ENCODE measurements at places on chromosomes 11 and 22. TPM values are rescaled to one million over a fixed set of nuclear protein-coding genes. Genes with fewer than 3 reads are reported as not detected.
A peak's percentile ranks its signal among the peaks of the same experiment; 100 is the strongest.

DNA sequence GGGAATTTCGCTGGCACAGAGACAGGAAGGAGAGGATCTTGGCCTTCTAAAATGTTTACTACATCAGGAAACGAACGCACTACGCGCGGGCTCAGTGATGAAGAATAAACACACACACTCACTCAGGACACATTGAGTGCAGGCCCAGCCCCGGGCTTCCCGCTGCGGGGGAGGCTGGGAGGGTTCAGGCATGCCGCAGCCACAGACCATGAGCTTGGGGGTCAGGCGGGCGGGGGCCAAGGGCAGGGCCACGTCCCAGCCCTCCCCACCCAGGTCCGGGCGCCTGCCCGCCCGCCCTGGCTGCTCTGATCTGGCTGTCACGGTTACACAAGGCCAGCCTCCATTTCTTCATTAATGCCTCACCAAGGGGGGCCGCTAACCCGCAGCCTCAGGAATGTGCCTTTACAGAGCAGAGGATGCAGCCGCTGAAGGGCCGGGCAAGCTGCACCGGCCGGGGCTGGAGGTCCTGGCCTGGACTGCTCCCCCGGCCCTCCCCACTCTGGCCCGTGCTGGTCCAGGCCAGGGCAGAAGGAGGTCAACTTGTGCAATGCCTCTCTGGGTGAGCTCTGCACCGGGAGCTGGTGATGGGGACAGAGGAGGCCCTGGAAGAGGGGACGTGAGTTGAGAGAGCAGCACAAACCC lies 41.7 kb downstream of the IGF2 start:
- peak; percentile 86 for DNase-seq

DNA sequence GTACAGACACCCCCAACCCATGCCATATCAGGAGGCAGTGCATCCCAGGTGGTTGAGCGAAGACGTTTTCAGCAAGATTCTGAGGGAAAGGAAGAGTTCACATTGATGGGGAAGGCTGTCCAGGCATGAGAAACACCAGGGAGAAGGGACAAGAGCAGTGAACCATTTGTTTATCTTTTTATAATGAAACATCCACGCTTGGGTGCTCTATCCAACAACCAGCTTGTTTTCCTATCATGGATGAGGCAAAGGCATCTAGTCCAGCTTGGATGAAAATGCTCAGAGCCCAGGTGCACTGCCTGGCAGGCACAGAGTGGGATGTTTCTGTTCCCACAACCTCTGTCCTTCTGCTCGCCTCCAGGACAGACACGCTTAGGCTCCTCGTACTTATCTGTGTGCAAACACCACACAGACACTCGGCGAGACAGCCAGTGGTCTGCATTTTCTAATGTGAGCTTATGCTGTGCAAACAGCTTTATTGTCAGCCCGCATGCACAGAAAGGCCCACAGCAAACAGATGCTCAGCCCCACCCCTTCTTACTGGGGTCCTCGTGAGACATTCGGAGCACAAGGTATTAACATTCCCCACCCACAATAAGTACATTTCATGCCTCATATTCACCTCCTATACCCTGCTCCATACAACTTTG lies 45.4 kb upstream of the NTM start:
- no peak for DNase-seq

DNA sequence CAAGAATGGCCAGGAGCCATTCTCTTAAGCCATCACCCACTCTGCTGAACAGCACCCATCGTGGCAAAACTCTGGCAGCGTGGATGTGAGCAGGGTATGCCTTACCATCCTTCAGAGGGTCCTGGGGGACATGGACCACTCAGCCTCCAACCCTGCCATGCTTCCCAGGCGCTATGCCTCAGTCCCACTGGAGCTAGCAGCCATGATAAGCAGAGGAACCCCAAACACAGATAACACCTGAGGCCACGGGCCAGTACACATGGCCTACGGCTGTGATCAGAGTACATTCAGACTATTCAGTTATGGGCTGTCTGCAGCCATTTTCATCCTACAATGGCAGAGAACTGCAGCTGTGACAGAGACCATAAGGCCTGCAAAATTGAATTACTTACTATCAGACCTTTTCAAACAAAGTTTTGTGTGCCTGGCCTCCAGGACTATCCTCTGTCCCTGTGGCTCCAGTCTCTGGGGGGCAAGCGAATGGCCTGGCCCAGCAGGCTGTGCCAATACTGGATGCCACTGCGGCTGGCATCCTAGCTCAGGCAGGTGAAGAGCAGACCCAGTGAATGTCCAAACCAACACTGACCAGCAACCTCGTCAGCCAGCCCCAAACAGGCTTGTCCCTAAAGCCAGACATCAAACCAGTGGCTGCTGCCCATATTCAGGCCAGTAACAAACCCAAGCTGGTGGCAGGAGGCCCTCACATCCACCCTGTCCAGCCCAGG lies 6.9 kb downstream of the ARVCF start:
- no peak for DNase-seq

GLYATL1 gene
- not detected for total RNA-seq

DNA sequence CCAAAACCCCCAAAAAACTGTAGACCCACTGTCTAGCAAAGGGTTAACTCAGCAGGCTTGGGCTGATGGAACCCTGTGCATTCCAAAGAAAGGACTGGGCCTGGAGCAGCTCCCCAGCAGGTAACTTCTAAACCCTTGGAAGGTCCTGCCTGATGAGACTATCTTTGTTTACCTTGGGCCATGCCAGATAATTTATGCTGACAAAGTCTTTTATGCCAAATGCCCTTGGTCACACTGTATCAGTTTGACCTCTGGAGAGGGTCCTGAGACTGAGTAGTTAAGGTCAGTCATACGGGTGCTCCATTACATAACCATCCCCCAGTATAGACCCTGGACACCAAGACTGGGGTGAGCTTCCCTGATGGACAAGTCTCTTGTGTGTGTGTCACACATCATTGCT lies 21.9 kb upstream of the DNAL4 start:
- no peak for DNase-seq

DNA sequence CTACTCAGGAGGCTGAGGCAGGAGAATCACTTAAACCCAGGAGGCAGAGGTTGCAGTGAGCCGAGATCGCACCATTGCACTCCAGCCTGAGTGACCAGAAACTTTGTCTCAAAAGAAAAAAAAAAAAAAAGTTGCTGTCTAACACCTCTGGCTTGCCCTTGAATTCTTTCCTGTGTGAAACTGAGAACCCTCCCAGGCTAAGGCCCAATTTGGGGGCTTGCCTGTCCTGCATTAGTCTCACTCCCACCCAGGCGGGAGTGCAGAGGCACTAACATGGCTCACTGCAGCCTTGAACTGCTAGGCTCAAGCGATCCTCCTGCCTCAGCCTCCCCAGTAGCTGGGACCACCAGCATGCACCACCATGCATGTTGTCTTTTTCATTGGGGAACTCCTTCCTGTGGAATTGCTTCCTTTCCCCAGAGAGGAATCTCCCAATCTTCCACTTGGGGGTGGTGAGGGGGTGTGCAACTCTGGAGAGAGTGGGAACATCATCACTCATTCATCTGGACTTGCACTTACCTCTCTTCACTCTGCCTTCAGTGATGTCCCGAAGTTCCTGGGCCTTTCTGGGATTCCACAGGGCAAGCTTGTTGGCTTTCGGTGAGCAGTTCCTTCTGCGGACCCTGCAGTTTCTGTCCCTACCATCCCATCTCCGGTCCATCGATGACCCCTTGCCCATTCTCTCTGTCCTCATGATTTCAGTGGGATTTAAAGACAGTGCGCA lies 62.1 kb upstream of the CREB3L1 start:
- DNase-seq = no peak

DNA sequence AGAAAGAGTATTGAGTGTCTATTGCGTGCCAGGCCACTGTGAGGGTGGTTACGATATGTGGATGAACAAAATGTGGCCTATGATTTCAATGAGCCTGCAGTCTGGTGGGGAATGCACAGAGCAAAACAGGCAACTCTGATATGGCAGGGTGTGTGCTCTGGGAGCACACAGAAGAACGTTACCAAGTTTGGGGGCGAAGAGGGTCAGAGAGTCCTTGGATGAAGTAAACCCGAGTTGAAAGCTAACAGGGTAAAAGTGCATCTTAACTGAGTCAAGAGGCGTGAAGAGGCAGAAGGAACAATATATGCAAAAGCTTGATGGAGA lies 258 bp downstream of the CFAP68 start:
- no peak for DNase-seq

MMP3 gene
- not detected for total RNA-seq

TSPO gene
- total RNA-seq = 328 TPM

- DNase-seq = no peak
Observed at GRCh38 chr11:1199241-1199750, 23.6 kb upstream of the MUC5B start.

DCDC1 gene
- total RNA-seq = not detected

GRCh38 chr11:34155057-34155756 lies 49.8 kb downstream of the NAT10 start:
- no peak for DNase-seq

- peak; percentile 17 for DNase-seq
Observed at GRCh38 chr11:74179234-74180052, 8.4 kb downstream of the PPME1 start.

SLC43A1 gene
- total RNA-seq = 11.3 TPM

- no peak for DNase-seq
Observed at GRCh38 chr22:37657590-37658132, 862 bp upstream of the PDXP start.

DNA sequence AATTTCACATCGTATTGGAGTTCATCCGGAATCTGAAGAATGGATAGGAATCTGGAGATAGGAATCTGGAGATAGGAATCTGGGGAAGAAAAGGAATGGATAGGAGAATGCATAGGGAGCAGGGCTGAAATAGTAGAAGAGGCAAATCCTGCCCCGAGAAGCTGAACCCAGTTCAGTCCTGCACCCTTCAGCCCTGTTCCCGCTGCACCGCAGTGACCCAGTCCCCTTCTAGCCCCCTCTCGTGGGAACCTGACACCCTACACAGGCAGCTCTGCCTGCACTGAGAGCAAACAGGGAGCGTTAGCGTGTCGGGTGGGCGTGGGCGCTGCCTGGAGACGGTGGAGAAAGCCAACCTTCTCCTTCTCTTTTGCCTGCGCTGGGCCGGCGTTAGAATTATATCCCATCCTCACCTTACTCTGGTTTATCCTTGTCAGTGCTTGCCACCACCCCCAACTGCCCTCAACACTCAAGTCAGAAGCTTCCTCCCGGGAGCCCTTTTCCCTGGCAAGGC lies 1.0 kb upstream of the CCKBR start:
- no peak for DNase-seq

GRCh38 chr22:37416389-37416788 lies 10.9 kb downstream of the ELFN2 start:
- DNase-seq = no peak

GRCh38 chr22:49663311-49663711 lies 164.4 kb downstream of the BRD1 start:
- no peak for DNase-seq

GRCh38 chr11:84824624-84825023 lies 802.5 kb downstream of the DLG2 start:
- no peak for DNase-seq

- DNase-seq = no peak
Observed at GRCh38 chr22:39244136-39244495, 666 bp downstream of the PDGFB start.

NFRKB gene
- 30.6 TPM for total RNA-seq

- DNase-seq = peak; percentile 64
Observed at GRCh38 chr11:107549253-107549953, 16.1 kb downstream of the ALKBH8 start.
